ENCODE measurements at places on chromosomes 12 and 14. TPM values are rescaled to one million over a fixed set of nuclear protein-coding genes. Genes with fewer than 3 reads are reported as not detected.

C12orf50 gene
- not detected for total RNA-seq

DNA sequence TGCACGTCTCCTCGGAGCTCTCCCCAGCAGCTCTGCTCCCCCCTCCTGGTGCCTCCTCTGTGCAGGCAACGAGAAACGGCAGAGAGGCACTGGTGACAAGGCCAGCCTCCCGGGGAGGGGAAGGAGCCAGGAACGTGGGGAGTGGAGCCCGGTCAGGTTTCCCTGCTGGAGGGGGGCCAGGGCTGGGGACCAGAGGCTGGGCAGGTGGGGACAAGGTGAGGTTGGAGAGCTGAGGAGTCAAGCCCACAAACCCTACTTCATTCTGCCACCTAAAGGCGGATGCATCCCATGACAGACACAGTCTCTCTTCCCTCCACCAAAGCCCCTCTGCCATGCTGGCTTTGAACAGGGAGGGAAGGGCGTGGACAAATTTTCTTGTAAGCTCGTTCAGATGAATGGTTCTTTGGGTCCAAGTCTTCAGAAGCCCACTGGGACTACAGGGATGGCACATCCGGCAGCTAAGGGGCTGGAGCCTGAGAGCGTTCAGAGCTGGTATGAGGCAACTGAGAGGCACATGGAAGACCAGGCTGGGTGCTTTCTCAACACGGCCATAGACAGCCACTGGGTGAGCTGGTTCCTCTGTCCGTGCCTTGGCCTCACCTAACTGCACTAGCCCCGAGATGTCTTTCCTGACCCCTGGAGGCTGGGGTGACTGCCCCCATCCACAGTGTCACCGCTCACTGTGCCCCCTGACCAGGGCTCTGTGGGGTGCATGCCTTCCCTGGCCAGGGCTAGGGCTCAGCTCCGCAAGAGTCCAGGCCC, 105.9 kb downstream of the RBM19 start:
- DNase-seq = no peak
- H3K27ac ChIP-seq = no peak overlapping the region
- no peaks in the 10 kb centered on the region for H3K27me3 ChIP-seq
- H3K4me3 ChIP-seq = no peak overlapping the region

DDN gene
- total RNA-seq = 0.79 TPM

- DNase-seq = no peak
- H3K27me3 ChIP-seq = no peaks in the 10 kb centered on the region
- H3K4me3 ChIP-seq = no peak overlapping the region
- H3K4me1 ChIP-seq = no peaks in the 10 kb centered on the region
These were observed 644.9 kb upstream of the FLRT2 start for GRCh38 chr14:84885061-84885460.

ZC2HC1C gene
- total RNA-seq = 9.0 TPM

HOXC12 gene
- 2.3 TPM for total RNA-seq

STYX gene
- total RNA-seq = 29.7 TPM

GRCh38 chr14:60332869-60333268, 83.8 kb downstream of the PPM1A start:
- H3K27me3 ChIP-seq = peaks cover 9% of the 10 kb centered on the region
- DNase-seq = no peak
- H3K27ac ChIP-seq = no peak overlapping the region
- H3K4me3 ChIP-seq = no peak overlapping the region
- H3K4me1 ChIP-seq = peaks cover 15% of the 10 kb centered on the region

DNA sequence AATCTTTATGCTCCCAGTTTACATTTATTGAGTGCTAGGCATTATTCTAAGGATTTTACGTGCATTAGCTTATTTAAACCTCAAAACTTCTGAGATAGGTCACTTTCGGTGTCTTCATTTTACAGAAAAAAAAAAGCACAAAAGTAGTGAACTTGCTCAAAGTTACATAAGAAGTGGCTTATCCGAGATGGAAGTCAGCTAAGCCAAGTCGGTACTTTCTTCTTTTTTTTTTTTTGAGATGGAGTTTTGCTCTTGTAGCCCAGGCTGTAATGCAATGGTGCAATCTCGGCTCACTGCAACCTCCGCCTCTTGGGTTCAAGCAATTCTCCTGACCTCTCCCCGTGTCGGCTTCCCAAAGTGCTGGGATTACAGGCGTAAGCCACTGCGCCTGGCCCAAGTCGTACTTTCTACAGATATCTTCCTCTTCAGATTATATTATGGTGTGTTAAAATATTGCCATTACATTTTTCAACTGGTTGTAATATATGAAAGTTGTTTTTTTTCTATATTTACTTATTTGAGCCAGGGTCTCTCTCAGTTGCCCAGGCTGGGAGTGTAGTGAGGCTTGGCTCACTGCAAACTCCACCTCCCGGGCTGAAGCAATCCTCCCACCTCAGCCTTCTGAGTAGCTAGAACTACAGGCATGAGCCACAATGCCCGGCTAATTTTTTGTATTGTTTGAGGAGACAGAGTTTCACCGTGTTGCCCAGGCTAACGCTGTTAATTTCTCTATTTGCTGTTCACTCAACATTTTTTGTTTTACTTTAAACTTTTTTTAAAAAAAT, 8.9 kb downstream of the DPPA3 start:
- H3K27me3 ChIP-seq = no peaks in the 10 kb centered on the region
- no peak overlapping the region for H3K27ac ChIP-seq
- H3K4me1 ChIP-seq = no peaks in the 10 kb centered on the region
- no peak for DNase-seq

GRCh38 chr12:31578632-31579031, 12.3 kb downstream of the DENND5B start:
- peaks cover 4% of the 10 kb centered on the region for H3K4me1 ChIP-seq
- no peaks in the 10 kb centered on the region for H3K36me3 ChIP-seq

DNA sequence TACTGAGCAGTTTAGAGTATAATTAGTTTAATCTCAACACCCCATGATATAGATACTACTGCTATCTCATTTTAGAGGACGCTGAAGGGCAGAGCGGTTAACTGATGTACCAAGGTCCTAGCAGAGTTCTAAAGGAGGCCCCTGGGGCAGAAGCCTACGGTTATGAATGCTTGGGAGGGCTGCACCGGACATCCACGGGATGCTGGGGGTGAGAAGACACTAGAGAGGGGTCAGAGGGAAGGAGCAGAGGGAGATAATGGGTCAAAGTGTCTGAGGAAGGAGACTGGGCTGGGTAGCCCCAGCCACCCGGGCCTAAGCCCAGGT, 1.6 kb upstream of the ACTR6 start:
- DNase-seq = no peak
- peaks cover 26% of the 10 kb centered on the region for H3K4me1 ChIP-seq
- H3K36me3 ChIP-seq = peaks cover 3% of the 10 kb centered on the region
- no peak overlapping the region for H3K27ac ChIP-seq
- H3K4me3 ChIP-seq = peak overlapping the region; percentile 93
- peaks cover 4% of the 10 kb centered on the region for H3K27me3 ChIP-seq

PROX2 gene
- not detected for total RNA-seq

DNA sequence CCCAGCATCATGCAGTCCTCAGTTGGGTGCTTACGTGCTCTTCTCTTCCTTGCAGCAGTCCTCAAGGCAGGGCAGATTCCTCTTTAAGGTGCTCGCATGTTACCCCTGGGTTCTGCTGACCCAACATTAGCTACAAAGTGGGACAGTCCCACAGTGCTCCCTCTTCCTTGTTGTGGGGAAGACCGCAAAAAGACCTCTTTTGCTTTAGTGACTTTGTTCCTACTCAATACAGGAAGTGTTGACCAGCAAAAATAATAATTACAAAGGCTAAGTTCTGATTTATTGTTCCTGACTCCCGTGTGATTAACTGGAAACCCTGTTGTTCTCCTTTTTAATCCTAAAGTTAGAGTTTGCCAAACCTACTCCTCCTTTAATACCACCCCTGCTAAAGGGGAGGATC, 13.7 kb downstream of the PIGH start:
- peaks cover 35% of the 10 kb centered on the region for H3K36me3 ChIP-seq
- no peak for DNase-seq
- H3K4me3 ChIP-seq = no peak overlapping the region
- no peak overlapping the region for H3K27ac ChIP-seq
- H3K27me3 ChIP-seq = no peaks in the 10 kb centered on the region
- H3K4me1 ChIP-seq = peaks cover 4% of the 10 kb centered on the region

RPL10L gene
- not detected for total RNA-seq

- peaks cover 35% of the 10 kb centered on the region for H3K27me3 ChIP-seq
- H3K36me3 ChIP-seq = peaks cover 24% of the 10 kb centered on the region
- peaks cover 34% of the 10 kb centered on the region for H3K4me1 ChIP-seq
- DNase-seq = no peak
These were observed 4.4 kb downstream of the ZFP36L1 start for GRCh38 chr14:68788275-68788995.

DNA sequence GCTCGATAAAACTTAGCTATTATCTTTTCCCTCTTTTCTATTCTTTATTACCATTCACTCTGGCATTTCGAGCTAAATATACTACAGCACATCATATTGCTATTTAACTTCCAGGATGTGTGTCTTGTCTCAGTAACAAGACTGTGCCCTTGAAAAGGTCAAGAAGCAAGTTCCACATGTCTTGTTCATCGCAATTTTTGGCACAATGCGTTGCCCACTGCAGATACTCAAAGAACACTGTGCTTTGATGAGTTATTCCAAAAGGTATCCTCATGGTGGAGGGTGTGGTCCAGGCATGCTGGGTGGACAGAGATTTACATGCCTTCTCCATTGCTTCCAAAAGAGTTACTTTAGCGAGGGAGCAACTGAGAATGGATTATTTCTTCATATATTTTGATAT, 6.6 kb downstream of the E2F7 start:
- peaks cover 8% of the 10 kb centered on the region for H3K27me3 ChIP-seq
- no peak overlapping the region for H3K27ac ChIP-seq
- H3K36me3 ChIP-seq = no peaks in the 10 kb centered on the region
- no peak for DNase-seq
- H3K4me3 ChIP-seq = no peak overlapping the region
- H3K4me1 ChIP-seq = no peaks in the 10 kb centered on the region

- no peak for DNase-seq
- no peak overlapping the region for H3K4me3 ChIP-seq
- H3K36me3 ChIP-seq = peaks cover 11% of the 10 kb centered on the region
- H3K27me3 ChIP-seq = peaks cover 33% of the 10 kb centered on the region
- H3K4me1 ChIP-seq = peaks cover 19% of the 10 kb centered on the region
- H3K27ac ChIP-seq = no peak overlapping the region
These were observed 2.9 kb upstream of the B3GNT4 start for GRCh38 chr12:122200541-122201175.

- no peaks in the 10 kb centered on the region for H3K27me3 ChIP-seq
- peaks cover 2% of the 10 kb centered on the region for H3K4me1 ChIP-seq
These were observed 433.6 kb downstream of the AEBP2 start for GRCh38 chr12:19872621-19873540.

ZNF385A gene
- 6.9 TPM for total RNA-seq

DNA sequence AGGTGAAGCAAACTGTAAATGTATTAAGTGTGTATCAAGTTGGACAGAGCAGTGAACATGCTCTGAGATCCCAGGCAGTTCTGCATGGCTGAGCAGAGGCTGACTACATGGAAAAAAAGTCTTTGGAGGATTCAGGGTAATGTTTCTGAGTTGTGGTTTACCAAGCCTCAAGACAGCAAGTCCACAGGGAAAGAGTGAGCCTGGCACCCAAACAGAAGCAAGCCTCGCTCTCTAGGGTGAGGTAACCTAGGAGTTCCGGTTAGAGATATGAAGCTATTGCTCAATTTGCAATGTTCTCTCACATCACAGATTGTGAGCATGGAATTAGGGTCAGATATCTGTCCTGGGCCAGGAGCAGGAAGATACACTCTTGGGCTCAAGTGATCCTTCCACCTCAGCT, 158.6 kb downstream of the MON2 start:
- H3K27ac ChIP-seq = no peak overlapping the region
- no peak for DNase-seq
- no peaks in the 10 kb centered on the region for H3K36me3 ChIP-seq
- H3K4me3 ChIP-seq = no peak overlapping the region

GRCh38 chr12:117114784-117115183, 15.6 kb upstream of the TESC start:
- no peak for DNase-seq
- no peaks in the 10 kb centered on the region for H3K27me3 ChIP-seq
- H3K27ac ChIP-seq = no peak overlapping the region
- H3K4me3 ChIP-seq = no peak overlapping the region

DNA sequence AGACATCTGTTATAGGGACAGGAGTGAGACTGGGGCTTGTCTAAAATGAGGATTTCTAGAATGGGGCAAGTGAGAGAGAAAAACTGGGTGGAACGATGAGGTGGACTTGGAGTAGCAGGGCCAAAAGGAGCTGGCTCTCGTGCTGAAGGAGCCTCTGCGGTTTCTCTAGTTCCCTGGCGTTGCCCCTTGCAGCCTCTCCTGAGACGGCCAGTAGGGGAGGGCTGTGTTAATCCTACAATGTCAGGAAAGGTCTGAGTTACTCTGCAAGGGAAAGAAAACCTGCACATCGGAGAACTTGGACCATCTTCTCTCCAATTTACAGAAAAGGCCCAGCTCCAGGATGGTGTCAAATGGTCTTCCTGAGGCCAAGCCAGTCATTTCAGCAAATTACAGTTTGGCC, 963.8 kb upstream of the FLRT2 start:
- no peak for DNase-seq
- no peaks in the 10 kb centered on the region for H3K36me3 ChIP-seq
- H3K27ac ChIP-seq = no peak overlapping the region
- no peaks in the 10 kb centered on the region for H3K4me1 ChIP-seq

DNA sequence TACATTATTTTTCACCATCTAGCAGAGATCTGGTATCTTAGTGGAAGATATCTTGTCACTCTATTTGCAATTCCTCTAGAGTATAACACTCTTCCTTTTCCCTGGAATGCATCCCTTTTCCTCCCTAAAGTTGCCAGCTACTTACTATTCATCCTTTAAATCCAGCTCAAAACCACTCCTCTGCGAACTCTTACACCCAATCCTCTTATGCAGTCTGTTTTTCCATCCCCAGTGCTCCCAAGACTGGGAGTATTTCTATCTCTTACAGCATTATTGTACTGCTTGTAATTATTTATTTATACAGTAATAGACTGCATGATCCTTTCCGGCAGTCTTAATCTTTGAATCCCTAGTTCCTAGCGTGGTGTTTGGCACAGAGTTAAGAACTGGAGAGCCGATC, 2.9 kb upstream of the SRGAP1 start:
- no peak for DNase-seq
- H3K27ac ChIP-seq = no peak overlapping the region
- H3K36me3 ChIP-seq = no peaks in the 10 kb centered on the region
- no peak overlapping the region for H3K4me3 ChIP-seq

GRCh38 chr14:99321236-99321925, 49.4 kb upstream of the BCL11B start:
- H3K4me1 ChIP-seq = no peaks in the 10 kb centered on the region
- no peak for DNase-seq
- no peak overlapping the region for H3K27ac ChIP-seq
- no peaks in the 10 kb centered on the region for H3K36me3 ChIP-seq
- no peaks in the 10 kb centered on the region for H3K27me3 ChIP-seq

RAB15 gene
- total RNA-seq = 25.6 TPM

DNA sequence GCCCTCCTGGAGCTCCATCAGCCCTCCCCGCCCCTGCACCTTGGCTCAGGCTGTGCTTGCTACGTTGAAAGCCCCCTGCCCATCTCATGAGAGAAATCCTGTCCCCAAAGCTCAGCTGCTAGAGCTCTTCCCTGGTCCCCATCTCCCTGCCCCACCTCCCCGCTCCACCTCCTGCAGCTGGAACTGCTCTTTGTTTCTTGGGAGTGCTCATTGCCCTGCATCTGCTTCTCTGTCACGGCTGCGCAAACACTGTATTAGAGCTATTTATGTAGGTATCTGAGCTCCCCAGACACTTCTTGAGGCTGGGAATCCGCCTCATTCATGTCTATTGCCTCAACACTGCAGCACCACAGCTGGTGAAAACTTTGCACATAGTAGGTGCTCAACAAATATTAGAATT, 32.8 kb upstream of the PRIMA1 start:
- H3K4me1 ChIP-seq = no peaks in the 10 kb centered on the region
- H3K27ac ChIP-seq = no peak overlapping the region
- DNase-seq = no peak
- no peak overlapping the region for H3K4me3 ChIP-seq

RNASE3 gene
- 0.55 TPM for total RNA-seq

All from spinal cord (tissue), 10 donors.